ENCODE measurements at places on chromosomes 2 and 18.
A peak's percentile ranks its signal among the peaks of the same experiment; 100 is the strongest.

- no peak for DNase-seq
These were observed 13.7 kb upstream of the INO80C start for GRCh38 chr18:35511428-35511827.

DNA sequence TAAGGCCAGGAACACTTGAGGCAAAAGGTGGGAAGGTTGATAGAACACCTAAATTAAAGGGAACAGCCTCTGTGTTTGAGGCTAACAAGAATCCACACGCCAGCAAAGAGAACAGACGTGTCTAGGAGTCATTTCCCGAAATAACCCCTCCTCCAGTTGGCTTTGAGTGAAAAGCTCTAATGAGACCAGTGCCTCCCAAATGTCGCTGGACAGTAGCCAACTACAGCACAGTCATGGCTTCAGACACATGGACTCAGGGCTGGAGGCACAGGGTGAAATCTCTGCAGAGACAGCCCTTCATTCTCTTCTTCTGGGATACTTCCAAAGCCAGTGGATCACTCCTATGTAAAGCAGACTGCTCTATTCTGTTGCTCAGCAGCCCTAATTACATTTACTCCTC is 49.6 kb downstream of the SOWAHC start:
- DNase-seq: peak; percentile 46

- no peak for DNase-seq
These were observed 8.4 kb downstream of the SIGLEC15 start for GRCh38 chr18:45833846-45834245.

DNA sequence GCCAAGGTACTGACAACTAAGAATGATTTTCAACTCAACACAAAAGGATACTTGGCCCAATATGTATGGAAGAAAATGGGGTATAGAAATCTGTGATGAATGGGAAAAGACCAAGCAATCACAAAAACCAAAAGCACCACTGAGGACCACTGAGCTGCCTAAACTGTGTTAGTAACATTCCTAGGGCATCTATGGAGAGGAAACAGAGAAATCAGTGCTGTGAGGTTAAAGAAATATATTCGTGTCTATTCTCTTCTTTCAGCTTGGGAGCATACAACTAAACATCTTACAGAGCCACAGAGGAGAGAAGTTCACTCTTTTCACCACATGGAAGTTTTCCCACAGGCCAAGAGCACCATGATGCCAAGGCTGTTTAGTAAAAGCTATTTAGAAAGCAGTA is 47.3 kb upstream of the CALCRL start:
- DNase-seq: no peak

GRCh38 chr2:202508686-202509085 is 126.1 kb upstream of the FAM117B start:
- peak; percentile 41 for DNase-seq

GRCh38 chr2:163682695-163683094 is 53.1 kb downstream of the FIGN start:
- DNase-seq: peak; percentile 85
